Naive thymus-derived CD8-positive, alpha-beta T cell (primary cell): ENCODE measurements at places on chromosomes 2 and 18. TPM values are rescaled to one million over a fixed set of nuclear protein-coding genes. Genes with fewer than 3 reads are reported as not detected.

DNA sequence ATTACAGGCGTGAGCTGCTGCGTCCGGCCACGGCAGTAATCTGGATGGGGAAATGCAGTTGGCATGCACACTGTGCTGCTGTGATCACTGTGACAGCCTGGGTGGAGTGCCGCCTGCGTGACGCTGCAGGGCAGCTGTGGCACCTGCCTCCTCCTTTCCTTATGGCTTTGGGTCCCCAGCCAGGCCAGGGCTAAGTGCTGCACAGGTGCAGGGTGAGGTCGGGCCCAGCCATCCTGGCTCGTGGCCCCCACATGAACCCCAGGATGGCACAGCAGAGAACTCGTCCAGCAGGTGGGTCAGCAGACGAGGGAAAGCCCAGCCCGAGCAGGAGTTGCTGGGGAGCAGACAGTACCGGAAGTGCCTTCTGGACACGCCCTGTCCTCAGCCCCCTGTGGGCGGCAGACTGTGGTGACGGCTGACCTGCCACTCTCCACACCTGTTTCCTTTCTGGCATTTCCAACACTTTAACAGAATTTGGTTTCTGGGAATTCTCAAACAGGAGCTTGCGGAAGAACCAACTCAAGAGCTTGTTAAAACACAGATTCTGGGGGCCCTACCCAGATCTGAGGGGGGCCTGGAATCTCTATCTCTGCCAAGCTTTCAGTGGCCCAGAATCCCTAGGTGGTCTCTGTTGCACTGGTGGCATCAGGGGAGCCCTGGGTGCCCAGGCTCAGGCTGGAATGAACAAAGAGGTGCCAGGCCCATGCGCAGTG lies 16.9 kb downstream of the HS1BP3 start:
- no peaks in the 10 kb centered on the region for H3K4me1 ChIP-seq
- no peak for DNase-seq
- H3K36me3 ChIP-seq, result no peaks in the 10 kb centered on the region
- no peaks in the 10 kb centered on the region for H3K27me3 ChIP-seq
- no peak overlapping the region for H3K4me3 ChIP-seq
- H3K27ac ChIP-seq, result no peak overlapping the region

DNA sequence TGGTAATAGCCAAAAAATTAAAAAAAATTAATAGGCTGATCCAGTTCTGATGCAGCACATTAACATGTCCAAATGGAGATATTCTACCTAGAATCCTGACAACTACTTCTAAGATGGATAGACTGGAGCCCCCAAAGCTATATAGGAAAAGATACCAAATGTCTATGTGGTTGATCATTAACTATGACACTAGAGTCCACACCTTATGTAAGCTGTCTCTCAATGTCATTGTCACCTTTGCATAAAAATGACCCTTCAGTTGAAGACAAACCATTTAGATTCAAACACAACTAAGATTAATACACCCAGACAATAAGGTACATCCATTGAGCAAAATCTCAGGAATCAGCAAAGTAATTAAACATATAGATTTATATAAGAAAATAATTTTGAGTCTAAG lies 14.6 kb downstream of the ZNF396 start:
- no peak overlapping the region for H3K4me3 ChIP-seq
- H3K27ac ChIP-seq, result no peak overlapping the region
- no peaks in the 10 kb centered on the region for H3K4me1 ChIP-seq

GRCh38 chr18:46319783-46320182 lies 215.6 kb downstream of the HAUS1 start:
- no peak overlapping the region for H3K27ac ChIP-seq
- no peaks in the 10 kb centered on the region for H3K27me3 ChIP-seq
- no peaks in the 10 kb centered on the region for H3K4me1 ChIP-seq
- no peak for DNase-seq
- H3K4me3 ChIP-seq, result no peak overlapping the region

The RAMP1 gene
- polyA plus RNA-seq, result 1.1 TPM

The SNED1 gene
- polyA plus RNA-seq, result 1.4 TPM

DNA sequence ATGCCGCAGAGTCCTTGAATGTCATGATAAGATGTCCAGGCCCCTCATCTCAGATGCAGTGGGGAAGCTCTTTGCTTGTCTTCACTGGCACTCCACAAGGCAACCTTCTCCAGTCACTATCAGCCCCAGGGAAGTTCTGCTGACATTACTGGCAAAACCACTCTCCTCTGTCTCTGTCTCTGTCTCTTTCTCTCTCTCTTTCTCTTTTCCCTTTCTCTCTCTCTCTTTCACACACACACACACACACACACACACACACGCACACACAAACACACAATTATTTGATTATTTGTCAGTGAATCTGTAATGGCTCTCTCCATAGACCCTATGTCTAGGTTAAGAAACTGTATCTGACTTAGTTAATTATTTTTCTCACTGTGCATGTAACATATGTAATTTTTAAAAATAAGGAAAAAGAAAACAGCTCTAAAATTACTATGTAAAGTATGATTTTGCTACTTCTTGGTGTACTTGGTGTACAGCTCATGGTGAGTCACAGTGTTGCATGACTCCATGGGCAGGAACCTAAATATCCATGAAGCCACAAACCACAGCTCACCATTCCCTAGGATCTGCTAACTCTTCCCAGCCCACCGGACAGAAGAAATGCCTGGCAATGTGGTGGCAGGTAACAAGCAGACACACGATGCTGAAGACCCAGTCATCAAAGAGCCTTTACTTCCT lies 594.9 kb upstream of the ID2 start:
- no peak for DNase-seq
- H3K27ac ChIP-seq, result no peak overlapping the region
- no peaks in the 10 kb centered on the region for H3K27me3 ChIP-seq

The NLRC4 gene
- 0.13 TPM for polyA plus RNA-seq

The SERPINB13 gene
- polyA plus RNA-seq, result not detected

The CYP27C1 gene
- polyA plus RNA-seq, result not detected

- no peak for DNase-seq
- no peak overlapping the region for H3K4me3 ChIP-seq
- H3K36me3 ChIP-seq, result no peaks in the 10 kb centered on the region
- H3K4me1 ChIP-seq, result peaks cover 38% of the 10 kb centered on the region
- H3K27ac ChIP-seq, result no peak overlapping the region
Measured at GRCh38 chr2:203857656-203858055, 9.9 kb upstream of the CTLA4 start.

The INHBB gene
- polyA plus RNA-seq, result not detected
